DMS79 treated with DMSO at 0.1 percent for 48 hours (cell line): ENCODE measurements at places on chromosomes 11 and 22.
A peak's percentile ranks its signal among the peaks of the same experiment; 100 is the strongest.

DNA sequence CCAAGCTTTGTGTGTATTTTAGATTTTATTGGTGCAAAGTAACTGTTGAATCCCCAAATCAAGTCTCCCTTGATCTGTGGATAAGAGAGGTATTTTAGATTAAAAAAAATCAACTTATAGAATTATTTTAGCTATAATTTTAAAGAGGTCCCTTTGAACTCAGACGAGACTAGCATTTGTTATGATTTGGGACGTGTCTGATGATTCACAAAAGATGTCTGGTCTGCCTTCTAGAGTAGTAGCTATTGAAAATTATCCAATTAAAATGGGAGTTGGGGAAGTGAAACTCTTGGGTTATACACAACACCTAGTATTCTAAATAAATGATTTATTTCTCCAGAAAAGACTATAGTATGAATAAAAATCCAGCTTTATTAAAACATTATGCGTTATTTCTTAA is 227.9 kb upstream of the GRIA4 start:
- no peak for DNase-seq

- DNase-seq: no peak
These were observed 887.5 kb downstream of the NTM start for GRCh38 chr11:132257871-132258270.

- no peak for DNase-seq
These were observed 19.3 kb upstream of the CD5 start for GRCh38 chr11:61082931-61083531.

DNA sequence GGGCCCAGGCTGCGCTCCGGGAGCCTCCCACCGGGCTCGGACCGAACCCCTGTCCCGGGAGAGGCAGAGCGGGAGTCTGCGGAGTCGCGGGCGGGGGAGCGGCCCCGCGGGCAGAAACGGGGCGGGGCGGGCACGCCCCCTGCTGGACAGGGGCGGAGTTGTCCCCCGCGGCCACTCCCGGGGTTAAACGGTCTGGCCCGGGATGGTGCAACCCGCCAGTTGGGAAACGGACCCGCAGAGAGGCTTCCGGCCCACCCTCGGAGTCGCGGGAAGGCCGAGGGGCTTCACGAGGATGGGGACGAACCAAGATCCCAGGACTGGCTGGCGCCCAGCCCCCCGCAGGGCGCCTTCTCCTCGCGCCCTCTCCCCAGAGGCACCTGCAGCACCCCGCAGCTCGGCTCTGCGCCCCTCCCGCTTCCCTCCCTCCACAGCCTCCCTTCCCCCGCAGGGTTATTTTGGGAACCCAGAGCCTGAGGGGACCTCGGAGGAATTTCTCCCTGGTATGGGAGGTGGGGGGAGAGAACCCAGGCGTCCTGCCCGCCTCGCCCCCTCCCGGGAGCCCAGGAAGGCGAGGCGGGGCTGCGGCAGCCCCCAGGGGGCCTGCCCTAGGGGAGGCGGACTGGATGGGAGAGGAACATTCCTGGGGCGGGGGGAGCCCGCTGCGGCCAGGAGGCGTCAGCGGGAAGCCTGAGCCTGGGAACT is 902 bp downstream of the RASGRP2 start:
- no peak for DNase-seq

DNA sequence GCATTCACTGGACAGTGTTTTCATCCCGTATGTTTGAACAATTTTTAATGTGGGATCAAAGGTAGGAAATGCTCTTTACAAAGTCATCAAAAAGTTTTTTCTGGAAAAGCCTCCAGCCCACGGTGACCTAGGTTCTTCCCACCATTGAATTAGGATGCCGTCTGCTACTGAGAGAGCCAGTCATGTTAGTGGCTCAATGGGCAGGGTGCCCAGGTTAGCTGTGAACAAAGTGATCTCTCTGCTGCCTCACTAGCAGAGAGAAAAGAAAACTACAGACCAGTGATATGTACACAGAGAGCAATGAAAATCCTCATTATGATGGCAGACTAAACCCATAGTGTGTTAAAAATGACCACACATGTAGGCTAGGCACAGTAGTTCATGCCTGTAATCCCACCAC is 32.4 kb downstream of the KCNQ1 start:
- no peak for DNase-seq

- DNase-seq: no peak
These were observed 57.9 kb downstream of the CD82 start for GRCh38 chr11:44623341-44623730.

DNA sequence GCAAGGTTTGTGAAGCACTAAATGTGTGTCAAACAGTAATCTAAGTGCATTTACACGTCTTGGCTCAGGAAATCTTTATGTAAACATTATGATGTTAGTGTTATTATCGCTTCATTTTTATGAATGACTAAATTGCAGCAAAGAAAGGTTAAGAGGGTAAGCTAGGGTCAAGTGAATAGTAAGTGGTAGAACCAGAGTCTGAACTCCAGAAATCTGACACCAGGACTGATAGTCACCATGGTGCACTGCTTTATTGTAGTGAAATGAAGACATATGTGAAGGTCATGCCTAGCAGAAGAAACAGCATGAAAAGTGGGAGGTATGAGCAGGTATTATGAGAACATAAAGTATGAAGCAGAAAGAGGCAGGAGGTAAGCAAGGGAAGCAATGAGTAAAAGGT is 368.7 kb upstream of the TENM4 start:
- no peak for DNase-seq

DNA sequence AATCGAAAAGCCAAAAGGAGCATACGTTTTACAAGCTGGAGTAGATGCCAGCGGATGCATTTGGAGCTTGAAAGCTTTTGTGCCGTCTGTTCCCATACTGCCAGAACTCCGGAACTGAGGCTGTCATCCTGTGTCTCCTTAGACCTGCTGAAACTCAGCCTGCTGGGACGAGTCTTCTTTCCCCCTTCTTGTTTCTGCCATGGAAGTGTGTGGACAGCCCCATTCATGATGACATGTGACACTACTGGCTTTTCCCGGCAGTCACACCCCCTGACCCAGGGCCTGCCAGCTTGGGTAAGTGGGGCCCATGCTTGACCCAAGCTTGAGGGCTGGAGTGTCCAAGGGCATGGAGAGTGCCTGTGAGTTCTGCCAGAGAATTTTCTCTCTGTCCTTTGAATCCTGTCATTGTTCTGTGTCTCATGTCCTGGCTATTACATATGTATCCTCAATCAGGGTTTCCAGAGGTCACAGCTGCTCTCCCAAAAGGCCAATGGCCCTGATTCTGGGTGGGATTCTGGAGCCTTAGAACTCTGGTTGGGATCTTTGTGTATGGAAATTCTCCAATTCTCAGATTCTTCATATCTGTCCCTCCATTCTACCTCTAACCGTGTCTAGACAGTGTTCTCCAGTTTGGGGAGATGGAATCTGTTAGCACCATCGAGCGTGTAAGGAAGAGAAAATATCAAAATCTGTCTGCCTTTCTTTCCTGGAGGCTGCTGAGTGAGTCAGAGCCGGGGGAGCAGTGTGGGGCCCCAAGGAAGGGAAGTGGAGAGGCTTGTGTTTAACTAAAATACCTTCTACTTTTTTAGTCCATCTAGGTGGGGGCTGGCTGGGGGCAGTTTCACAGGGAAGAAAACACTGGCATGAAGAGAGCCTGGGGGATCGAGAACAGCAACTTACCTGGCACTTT is 73.2 kb downstream of the KIAA1671 start:
- DNase-seq: no peak

DNA sequence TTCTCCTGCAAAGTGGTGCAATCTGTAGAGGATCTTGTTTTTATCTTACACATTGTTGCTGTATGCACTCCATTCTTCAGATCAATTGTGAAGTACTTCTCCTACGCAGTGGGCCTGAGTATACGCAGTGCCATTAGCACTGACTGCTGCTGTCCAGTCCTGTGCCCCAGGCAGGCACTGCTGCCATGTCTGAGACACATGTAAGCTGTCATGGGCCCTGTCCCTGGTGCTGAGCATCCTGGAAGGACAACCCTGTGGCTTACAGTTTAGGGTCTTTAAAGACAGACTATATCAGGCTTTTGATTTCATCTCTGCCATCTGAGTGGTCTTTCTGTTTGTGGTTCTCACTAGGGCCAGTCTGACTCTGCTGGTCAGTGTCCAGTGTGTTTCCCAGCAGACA is 44.8 kb upstream of the PTPN5 start:
- no peak for DNase-seq

DNA sequence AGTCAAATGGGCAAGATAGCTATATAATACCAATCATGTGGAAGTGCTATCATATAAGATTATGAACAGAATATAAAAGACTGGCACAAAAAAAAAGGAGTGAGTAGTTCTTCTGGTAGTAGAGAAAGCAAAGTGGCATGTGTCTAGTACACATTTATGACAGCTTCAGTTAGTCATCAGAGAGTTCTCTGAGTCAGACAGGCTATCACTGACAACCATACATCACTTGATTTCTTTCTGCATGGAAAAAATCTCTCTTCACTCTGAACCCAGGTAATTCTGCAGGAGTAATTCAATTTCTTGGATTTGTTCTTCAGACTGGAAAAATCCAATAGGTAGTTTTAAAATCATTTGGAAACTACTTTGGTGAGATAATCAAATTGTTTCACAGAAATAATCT is 286.8 kb upstream of the ANO3 start:
- DNase-seq: no peak

DNA sequence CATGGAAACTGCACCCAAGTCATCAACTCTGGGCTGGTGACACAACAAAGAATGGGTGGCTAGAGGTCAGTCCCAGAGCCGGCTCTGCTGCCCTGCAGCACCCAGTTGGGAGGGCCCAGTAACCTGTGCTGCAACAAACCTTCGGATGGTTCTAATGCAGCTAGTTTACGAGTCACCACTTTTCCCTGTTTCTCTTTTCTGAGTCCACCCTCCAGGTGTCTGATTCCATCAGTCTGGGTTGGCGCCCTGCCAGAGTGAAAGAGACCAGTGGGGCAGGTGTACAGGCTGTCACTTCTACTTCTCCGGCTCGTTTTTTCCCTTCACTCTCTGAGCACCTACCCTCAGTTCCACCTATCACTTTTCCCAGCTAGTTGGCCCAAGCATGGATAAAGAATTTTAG is 572.9 kb downstream of the NTM start:
- peak; percentile 34 for DNase-seq

DNA sequence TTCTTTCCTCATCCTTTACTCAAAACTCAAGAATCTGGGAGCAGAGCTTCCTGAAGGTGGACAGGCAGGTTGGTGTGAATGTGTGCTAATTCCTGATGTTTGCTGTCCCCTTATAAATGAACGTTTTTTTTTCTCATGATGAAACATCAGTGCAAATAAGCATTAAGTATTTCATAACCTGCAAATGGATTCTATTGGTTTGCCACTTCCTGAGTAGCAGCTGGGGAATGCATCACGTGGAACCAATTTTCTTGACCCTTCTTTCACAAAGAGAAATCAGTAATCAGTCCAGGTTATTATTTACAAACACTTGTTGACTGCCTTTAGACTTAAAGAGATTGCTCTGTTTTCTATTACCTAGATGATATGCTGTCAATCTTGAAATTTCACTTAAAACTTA is 40.1 kb upstream of the SCN3B start:
- DNase-seq: no peak

- no peak for DNase-seq
These were observed 246.6 kb upstream of the PLET1 start for GRCh38 chr11:112507281-112507680.

- peak; percentile 40 for DNase-seq
These were observed 737 bp downstream of the PPP2R1B start for GRCh38 chr11:111765320-111765983.

DNA sequence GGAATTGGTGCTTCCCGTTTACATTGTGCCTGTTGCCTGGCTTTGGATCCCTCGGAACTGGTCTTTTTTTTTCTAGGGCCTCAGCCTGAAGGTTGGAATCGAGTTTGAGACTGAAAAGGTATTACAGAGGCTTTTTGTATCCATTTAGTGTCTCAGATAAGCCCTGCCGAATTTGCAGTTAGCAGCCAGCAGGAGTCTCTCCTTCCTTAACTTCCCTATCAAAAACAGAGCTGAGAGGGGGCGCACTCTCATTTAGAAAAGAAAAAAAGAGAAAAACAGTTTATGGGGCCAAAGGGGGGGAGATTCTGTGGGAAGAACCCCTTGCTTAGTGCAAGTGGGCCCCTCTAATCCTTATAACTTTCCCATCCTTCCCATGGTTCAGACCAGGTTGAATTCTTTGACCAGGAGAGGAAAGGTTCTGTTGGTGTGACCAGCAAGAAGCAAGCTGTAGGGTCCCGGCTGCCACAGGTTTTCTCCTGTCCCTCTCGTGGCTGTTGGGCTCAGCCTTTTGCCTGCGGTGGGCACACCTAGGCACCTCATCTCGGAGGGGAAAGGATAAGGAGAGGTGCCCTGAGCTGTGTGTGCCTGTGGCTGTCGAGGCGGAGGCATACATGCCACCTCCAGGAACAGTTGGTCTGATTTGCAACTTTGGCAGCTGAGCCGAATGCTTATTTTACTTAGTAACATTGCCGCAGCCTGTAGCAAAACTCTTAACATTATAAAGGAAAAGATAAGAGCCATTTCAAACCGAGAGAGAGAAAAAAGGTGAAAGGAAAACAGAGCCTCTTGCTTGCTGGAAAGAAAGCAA is 565.0 kb upstream of the CNTN5 start:
- no peak for DNase-seq

GRCh38 chr11:22076271-22076930 is 116.5 kb upstream of the ANO5 start:
- no peak for DNase-seq

DNA sequence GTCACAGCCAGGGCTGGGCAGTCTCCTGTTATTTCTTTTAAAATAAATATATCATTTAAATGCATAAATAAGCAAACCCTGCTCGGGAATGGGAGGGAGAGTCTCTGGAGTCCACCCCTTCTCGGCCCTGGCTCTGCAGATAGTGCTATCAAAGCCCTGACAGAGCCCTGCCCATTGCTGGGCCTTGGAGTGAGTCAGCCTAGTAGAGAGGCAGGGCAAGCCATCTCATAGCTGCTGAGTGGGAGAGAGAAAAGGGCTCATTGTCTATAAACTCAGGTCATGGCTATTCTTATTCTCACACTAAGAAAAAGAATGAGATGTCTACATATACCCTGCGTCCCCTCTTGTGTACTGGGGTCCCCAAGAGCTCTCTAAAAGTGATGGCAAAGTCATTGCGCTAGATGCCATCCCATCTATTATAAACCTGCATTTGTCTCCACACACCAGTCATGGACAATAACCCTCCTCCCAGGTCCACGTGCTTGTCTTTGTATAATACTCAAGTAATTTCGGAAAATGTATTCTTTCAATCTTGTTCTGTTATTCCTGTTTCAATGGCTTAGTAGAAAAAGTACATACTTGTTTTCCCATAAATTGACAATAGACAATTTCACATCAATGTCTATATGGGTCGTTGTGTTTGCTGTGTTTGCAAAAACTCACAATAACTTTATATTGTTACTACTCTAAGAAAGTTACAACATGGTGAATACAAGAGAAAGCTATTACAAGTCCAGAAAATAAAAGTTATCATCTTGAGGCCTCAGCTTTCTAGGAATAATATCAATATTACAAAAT is 13.4 kb downstream of the OR51B4 start:
- no peak for DNase-seq

DNA sequence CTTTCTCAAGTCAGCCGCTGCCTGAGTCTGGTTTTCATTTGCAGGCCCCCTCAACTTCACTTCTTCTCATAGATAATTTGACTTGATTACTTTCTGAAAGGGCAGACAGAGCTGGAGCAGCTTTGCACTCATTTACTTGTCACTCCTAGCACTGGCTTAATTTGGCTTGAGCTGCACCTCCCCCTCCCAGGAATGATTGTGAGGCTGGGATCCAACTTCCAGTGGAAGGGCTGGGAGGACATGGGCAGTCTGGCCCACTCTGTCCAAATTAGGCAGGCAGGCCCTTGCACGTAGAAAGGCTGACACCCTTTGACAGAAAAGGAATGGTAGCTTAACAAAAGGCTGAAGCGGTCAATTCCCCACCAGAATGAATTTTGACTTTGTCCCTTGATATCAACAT is 453.9 kb downstream of the ETS1 start:
- DNase-seq: no peak
